AG08396 (cell line): ENCODE measurements at places on chromosomes 6 and 20.
A peak's percentile ranks its signal among the peaks of the same experiment; 100 is the strongest.

GRCh38 chr20:60057123-60057865 is 99.1 kb downstream of the CDH26 start:
- peak; percentile 70 for DNase-seq

DNA sequence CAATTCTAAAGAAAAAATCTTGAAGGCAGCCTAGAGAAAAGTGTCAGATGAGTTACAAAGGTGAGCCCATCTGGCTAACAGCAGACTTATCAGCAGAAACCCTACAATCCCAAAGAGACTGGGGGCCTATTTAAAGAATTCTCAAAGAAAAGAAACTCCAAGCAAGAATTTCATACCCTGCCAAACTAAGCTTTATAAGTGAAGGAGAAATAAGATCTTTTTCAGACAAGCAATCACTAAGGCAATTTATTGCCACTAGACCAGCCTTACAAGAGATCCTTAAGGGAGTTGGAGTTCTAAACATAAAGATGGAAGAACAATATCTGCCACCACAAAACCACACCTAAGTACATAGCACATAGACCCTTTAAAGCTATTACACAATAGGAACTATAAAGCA is 24.9 kb upstream of the DEFB126 start:
- no peak for DNase-seq

- DNase-seq = no peak
Observed at GRCh38 chr20:23970049-23970448, 18.5 kb downstream of the GGTLC1 start.

DNA sequence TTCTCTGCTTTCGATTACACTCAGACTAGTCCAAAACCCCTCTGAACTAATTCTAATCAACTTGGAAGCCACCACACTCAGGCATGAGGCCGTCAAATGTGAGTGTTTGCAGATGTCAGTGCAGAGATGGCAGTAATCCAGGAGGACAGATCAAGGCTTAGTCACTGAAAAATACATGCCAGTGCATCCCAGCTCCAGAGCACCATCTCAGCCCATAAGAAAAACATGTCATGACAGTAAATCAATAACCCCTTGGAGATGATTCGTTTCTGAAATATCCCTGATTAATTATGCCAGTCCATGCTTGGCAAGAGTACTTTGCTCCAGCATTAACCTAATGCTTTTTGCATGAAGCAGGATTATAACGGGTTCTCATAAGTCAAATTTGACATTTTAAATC is 179.5 kb downstream of the ADAT2 start:
- DNase-seq = peak; percentile 63

- DNase-seq = no peak
Observed at GRCh38 chr6:89661559-89661958, 23.0 kb upstream of the LYRM2 start.

DNA sequence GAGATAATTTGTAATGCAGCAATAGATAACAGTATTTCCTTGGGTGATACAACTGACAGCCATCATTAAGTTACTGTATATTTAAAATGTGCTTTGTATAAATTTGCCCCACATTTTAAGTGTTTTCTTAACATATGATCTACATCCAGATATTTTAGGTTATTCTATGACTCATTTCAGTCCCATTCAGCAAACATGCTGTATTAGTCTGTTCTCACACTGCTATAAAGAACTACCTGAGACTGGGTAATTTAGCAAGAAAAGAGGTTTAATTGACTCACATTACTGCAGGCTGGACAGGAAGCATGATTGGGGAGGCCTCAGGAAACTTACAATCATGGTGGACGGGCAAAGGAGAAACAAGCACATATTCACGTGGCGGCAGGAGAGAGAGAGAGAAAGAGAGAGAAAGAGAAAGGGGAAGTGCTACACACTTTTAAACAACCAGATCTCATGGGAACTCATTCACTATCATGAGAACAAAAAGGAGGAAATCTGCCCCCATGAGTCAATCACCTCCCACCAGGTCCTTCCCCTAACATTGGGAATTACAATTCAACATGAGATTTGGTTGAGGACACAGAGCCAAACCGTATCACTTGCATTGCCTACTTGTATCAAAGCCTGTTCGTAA is 9.6 kb upstream of the CHD6 start:
- DNase-seq = no peak

DNA sequence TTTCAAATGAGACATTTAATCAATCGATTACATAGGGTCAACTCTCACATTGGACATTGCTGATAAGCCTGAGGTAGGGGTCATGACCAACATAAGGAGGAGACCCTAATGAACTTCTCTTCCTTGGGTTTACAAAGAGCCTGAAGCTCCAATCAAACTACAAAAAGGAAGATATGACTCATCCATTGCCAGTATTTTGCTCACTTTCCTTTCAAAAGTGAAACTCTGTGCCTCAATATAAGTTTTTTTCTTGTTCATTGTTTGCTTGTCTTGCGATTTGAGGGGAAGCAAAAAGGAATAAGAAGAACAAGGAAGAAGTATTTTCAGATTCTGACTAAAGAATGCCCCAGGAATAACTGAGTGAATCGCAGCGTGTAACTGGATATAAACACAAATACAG is 38.8 kb upstream of the KHDRBS2 start:
- no peak for DNase-seq

GRCh38 chr6:129252377-129253071 is 369.6 kb downstream of the LAMA2 start:
- no peak for DNase-seq

GRCh38 chr6:14467591-14467990 is 350.0 kb downstream of the CD83 start:
- DNase-seq = no peak

DNA sequence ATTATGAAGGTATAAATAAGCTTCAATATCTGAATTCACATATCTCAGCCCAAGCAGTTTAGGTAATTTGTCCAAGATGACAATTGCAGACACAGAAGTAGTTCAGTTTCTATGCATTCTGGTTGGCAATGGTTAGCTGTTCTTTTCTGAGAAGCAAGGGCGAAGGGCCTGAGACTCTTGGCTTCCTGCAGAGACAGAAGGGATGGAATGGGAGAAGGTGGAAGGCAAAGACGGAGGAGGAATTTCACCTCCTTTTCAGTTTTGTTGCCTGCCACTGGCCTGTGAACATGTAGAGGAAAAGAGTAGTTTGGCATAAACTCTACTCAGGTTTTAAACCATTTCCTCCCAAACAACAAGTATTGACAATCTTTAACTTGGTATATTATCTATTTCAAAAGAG is 180.7 kb upstream of the HS3ST5 start:
- no peak for DNase-seq

- no peak for DNase-seq
Observed at GRCh38 chr6:43773980-43774775, 4.2 kb downstream of the VEGFA start.

DNA sequence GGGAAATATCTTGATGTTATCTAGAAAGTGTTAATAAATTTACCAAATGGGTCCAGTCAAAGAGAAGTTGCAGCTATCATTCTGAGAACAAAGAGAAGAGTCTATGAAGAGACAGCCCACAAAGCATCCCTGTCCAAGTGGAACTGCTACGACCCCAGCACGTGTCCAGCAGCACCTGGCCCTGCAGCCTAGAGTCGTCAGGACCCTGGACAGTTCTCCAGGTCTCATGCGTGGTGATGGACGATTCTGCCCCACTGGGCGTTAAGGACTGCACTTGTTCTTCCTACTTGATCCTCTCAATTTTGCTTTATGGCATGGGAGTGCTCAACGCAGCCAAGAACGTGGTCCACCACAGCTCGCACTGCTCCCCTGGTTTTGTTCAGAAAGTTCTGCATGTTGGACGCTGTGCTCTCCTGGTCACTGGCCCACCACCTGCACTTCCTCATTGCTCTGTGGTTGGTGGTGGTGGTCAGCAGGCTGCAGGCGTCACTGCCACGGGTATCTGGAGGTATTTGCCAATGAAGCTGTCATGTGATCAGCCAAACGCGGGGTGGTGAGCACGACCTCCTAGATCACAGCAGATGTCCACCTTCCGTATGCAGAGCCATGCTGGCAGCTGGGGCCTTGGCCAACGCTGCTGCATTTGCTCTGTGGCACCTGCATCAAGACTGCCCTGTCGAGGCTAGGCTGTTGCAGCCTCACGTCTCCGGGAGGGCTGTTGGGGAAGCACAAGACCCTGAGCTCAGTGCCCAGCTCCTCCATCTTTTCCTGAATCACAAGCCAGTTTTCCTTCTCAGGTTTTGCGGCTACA is 356.4 kb downstream of the CDH4 start:
- DNase-seq = peak; percentile 56

DNA sequence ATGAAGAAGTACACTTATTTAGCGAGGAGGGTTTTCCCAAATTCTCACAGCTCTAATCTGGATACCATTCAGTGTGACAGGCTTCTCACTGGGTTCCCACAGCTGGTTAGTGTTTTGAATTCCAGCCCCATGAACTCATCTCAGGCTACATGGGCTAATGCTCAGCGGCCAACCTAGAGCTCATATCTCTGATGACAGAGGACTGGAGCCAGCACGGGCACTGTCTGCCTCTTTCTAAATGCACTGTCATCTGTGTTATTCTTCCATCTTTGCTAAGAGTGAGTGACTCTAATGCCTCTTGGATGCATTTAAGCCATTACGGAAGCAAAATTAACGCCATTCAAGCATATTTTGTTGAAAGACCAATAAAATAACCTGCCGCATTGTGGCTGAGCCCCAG is 308.9 kb upstream of the JAG1 start:
- peak; percentile 80 for DNase-seq

DNA sequence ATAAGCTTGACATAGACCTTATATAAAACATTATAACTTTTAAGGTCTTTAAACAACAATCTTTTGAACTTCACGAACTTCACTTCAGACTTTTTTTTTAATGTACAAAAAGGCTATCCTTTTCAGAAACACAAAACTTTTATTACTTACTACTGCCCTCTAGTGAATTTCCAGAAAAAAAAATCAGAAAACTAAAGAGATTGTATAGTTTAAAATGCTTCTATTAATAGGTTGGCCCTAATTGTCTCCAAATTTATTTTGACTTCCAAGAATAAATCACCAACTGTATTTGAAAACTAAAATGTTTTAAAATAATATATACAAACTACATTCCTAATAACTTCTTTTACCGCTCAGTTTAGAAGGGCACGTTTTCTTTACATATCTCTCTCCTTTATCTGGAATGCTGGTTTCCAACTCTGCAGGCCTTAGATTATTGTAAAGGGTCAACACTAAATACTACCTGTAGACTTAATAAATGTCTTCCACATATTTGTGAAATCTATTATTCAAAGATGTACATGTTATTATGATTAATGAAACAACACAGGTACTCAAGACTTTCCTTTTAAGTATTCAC is 66.8 kb downstream of the LMBRD1 start:
- no peak for DNase-seq

- DNase-seq = no peak
Observed at GRCh38 chr6:64589961-64590360, 954.4 kb downstream of the PHF3 start.

DNA sequence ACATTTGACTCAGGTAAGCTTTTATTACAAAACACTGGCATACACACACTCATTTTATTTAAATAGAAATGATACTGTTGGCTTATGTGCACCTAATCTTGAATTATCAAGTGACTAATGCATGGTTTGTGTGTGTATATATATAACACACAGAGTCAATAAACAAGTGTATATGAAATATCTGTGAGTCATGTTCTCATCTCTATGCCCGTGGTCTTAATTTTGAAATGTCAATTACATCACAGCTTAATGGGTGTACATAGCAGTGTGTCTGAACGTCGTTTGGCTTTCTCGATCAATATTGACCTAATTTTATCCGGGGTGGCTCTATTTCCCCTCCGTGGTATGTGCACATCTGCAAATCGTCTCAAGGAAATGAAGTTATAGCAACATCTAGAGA is 104.0 kb upstream of the ZFP64 start:
- DNase-seq = no peak

GRCh38 chr6:118468682-118469465 is 79.2 kb upstream of the PLN start:
- DNase-seq = no peak

GRCh38 chr6:53313784-53314400 is 34.9 kb downstream of the ELOVL5 start:
- no peak for DNase-seq

DNA sequence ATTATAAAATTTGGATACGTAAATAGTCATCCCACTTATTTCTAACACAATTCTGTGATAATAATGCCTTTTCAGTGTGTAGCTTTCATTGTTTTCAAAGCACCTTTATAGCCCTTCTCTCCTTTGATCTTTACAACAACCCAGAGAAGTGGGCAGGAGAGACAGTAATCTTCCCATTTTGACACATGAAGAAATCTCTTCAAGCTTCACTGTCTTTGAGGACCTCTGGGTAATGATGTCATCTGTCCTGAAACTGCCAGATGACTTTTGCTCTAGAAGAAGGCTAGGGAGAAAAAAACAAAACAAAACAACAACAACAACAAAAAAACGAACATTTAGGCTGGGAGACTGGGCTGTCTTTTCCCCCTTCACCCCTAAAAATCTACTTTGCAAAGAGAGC is 203.0 kb downstream of the KCNQ5 start:
- no peak for DNase-seq

DNA sequence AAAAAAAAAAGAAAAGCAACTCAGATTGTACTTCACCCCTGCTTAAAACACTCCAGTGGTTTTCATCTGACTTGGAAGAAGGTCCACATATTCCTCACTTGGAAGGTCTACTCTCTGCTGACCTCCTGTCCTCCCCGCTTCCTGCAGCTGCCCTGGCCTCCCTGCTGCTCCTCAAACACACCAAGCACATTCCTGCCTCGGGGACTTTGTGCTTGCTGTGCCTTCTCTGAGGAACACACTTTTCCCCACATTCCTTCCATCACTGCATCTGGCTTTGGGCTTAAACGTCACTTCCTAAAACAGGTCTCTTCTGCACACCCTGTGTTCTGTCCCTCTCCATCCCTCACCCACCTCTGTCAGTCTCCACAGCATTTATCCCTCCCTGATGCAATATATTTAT is 4.9 kb upstream of the PDYN start:
- DNase-seq = no peak

- DNase-seq = no peak
Observed at GRCh38 chr20:19283490-19284025, 71.1 kb downstream of the SLC24A3 start.

- DNase-seq = no peak
Observed at GRCh38 chr6:166203003-166203640, 35.5 kb upstream of the TBXT start.

DNA sequence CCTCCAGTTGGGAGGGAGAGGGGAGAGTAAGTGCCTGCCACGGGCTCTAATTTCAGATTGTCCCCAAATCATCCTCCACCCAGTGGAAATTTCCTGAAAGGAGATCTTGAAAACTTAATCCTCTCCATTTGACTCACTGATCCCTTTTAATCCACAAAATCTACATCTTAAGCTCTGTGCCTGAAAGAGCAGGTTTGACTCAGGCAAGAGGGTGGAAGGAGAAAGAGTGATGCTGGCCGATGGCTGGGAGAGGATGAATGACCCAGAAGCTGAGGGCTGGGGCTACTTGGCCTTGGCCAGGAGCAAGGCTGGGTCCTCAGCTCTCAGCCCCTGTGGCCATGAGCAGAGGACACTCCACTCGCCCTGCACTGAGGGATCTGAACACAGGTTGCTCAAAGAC is 8.1 kb downstream of the BPIFA2 start:
- no peak for DNase-seq
